ENCODE measurements at places on chromosomes 13 and 19.

- no peak for DNase-seq
These were observed 88.2 kb downstream of the KCTD12 start for GRCh38 chr13:76798037-76798436.

- DNase-seq = no peak
These were observed 2.5 kb downstream of the SLC1A5 start for GRCh38 chr19:46785980-46786235.

GRCh38 chr13:83153848-83154247, 728.4 kb downstream of the SLITRK1 start:
- DNase-seq = no peak

DNA sequence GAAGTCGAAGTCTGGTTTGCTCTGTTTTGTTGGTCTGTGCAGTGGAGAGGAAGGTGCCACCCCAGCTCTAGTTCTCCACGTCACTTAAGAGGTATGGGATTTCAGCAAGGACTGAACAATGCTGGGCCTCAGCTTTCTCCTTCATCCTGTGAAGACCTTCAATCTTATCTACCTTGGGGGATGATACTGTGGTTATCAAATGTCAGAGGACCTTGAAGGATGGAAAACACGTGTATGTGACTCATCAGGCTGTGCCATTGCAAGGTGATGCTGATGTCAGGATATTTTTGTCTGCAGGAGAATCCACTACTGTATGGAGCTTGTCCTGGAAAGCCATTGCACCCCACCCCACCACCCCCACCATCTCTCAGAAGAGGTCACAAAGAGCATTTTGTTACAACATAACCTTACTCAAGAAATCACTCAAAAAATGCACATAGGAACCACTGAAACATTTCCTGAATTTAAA, 81.4 kb upstream of the UQCRFS1 start:
- no peak for DNase-seq

DNA sequence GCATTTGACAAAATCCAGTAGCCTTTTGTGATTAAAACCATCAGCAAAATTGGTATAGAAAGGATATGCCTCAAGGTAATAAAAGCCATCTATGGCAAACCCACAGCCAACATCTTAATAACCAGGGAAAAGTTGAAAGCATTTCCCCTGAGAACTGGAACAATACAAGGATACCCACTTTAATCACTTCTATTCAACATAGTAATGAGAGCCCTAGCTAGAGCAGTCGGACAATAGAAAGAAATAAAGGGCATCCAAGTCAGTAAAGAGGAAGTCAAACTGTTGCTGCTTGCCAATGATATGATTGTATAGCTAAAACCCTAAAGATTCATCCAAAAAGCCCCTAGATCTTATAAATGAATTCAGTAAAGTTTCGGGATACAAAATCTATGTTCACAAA, 1510.3 kb downstream of the PCDH9 start:
- DNase-seq = no peak

- DNase-seq = no peak
These were observed 3.0 kb downstream of the TM6SF2 start for GRCh38 chr19:19269952-19270694.

GRCh38 chr19:55376241-55376933, at the start of gene TMEM190:
Gene TMEM190 (plus strand): TSS chr19:55376826. CDS start chr19:55376854, 28 bp downstream.
- no peak for DNase-seq

DNA sequence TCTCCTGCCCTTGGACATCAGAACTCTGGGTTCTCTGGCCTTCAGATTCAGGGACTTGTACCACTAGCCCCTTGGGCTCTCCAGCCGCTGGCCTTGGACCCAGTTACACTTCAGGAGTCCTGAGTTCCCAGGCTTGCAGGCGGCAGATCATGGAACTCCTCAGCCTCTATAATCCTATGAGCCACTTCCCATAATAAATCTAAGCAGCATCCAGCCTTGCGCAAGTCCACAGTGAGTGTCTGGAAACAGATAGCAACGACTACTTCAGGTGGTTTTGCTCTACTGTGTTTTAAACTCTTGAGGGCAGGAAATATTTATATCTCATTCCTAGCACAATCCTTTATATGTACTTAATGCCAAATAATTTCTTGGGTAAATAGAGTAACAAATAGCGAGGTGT, 92.3 kb downstream of the COL4A1 start:
- no peak for DNase-seq

- peak; percentile 59 for DNase-seq
These were observed 5.6 kb upstream of the DPF1 start for GRCh38 chr19:38229585-38230073.

GRCh38 chr19:31347354-31347753, 1.9 kb downstream of the TSHZ3 start:
- DNase-seq = no peak

DNA sequence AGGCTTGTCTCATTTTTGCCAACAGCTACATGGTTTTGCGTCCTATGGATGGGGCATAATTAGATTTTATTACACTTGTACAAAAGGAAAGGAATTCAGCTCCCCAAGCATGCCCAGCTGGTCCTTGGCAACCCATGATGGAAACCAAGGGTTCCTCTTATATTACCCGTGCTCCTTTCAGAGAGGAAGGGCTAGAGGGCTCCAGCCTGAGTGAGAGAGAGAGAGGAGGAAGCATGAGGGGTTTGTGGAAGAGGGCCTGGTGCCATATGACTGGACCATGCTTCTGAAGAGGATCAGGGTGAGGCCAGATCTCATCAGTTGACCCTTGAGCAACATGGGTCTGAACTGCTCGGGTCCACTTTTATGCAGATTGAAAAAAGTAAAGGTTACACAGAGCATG, 3.5 kb upstream of the RPS9 start:
- DNase-seq = no peak

GRCh38 chr13:31882794-31883193, 143.5 kb downstream of the RXFP2 start:
- no peak for DNase-seq

DNA sequence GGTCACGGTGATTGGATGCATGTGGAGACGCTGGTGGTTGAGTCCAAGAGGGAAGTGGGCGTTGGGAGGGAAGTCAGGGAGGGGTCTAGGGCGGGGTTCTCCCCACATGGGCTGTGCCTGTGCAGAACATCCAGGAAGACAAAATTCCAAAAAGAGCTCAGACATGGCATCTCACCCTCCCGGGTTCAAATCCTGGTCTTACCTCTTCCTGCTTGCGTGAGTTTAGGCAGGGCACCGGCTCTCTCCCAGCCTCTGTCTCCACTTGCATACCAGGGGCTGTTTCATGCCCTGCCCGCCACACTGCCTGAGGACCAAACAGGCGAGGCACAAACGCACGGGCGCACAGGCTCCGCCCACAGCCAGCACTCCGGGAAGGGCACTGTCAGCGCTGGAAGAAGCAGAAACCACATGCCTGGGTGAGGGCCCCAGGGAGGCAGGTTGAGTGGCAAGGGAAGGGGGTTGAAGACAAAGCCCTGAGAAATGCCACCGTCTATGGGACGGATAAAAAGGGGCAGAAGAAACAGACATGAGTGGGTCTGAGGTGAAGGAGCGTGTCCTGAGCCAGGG, 123.6 kb upstream of the SOX1 start:
- no peak for DNase-seq

- no peak for DNase-seq
These were observed 9.2 kb upstream of the GSX1 start for GRCh38 chr13:27783111-27783510.

DNA sequence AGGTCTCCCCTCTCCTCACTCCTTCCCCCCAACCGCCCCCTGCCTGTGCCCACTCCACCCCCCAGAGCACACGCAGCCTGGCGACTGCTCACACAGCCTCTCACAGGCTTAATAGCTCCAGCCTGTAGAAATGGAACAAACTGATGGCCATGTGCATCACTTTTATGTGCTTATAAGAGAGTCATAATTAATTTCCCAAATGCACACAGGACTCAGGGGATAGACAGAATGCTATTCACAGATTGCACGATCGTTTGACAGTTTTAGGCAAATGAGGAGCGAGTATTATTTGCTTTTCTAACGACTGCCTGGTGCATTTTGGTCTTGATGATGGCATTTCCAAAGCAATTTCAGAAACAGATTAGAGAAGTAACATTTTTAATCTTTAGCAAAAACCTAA, 97.7 kb upstream of the VSTM2B start:
- no peak for DNase-seq

DNA sequence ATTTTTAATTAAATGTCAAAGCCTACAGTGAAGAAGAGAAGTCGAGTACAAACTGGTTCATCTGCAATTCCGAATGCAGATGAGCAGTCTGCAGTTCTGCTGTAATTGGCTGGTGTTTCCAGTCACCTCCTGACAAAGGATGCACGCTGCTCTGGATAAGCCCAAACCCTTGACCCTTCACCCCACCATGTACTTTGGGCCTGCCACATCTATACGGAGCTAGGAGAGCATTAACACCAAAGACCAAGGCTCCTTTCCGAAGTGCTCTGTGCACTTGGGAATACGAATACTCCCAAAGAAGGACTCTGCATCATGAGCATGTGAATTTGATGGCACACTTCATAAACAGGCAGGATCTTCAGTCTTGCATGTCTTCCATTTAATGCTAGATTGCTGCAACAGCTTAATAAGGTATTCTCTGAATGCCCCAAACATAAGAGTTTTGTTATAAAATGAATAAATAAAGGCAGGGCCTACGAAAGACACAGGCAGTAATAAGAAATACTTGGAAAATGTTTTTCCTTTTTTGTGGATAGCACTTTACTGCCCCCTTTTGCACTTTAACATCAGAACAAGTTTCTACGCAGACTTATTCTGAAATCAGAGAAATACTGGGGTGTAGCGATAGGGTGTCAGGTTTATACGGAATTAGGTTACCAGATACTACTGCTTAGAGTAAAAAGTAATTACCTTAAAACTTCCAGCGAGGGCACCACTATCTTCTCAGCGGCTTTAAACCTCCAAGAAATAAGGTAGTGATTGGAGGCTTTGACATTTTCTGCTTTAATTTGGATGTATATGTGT, 15.0 kb downstream of the EFNB2 start:
- DNase-seq = no peak

Data from T-helper 22 cell (primary cell).